NCI-H1417 (cell line): ENCODE measurements at places on chromosomes 7 and 10.

- DNase-seq = no peak
These were observed 34.0 kb upstream of the DNMBP start for GRCh38 chr10:100043796-100044195.

- DNase-seq = peak; percentile 94
These were observed 597.2 kb downstream of the TYW1 start for GRCh38 chr7:67593794-67594193.

- no peak for DNase-seq
These were observed 53.7 kb downstream of the PFKFB3 start for GRCh38 chr10:6256439-6256838.

DNA sequence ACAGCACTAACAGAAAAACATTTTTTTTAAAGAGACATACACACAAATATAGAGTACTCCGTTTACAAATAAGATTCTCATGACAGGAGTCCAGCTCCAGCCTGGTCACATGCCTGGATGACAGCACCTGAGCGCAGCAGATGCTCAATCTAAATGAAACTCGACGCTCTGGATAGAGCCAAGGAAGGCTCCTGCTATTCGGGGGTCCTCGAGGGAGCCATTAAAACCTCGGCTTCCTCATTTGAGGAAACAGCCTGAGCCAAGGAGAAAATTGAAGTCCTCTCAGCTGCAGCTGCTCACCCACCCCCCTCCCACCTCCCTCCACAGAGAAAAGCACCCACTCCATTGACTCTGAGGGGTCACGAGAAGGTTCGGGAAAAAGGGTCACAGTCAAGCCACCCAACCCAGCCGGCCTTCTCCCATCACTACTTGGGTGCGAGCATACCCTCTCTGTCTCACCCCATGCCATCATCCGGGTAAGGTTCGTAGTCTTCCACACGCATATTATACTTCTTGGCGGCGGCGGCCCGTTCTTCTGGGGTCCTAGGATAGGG, 673 bp downstream of the NDUFB8 start:
- no peak for DNase-seq

- DNase-seq = no peak
These were observed 808.5 kb upstream of the CELF2 start for GRCh38 chr10:10209167-10209566.

DNA sequence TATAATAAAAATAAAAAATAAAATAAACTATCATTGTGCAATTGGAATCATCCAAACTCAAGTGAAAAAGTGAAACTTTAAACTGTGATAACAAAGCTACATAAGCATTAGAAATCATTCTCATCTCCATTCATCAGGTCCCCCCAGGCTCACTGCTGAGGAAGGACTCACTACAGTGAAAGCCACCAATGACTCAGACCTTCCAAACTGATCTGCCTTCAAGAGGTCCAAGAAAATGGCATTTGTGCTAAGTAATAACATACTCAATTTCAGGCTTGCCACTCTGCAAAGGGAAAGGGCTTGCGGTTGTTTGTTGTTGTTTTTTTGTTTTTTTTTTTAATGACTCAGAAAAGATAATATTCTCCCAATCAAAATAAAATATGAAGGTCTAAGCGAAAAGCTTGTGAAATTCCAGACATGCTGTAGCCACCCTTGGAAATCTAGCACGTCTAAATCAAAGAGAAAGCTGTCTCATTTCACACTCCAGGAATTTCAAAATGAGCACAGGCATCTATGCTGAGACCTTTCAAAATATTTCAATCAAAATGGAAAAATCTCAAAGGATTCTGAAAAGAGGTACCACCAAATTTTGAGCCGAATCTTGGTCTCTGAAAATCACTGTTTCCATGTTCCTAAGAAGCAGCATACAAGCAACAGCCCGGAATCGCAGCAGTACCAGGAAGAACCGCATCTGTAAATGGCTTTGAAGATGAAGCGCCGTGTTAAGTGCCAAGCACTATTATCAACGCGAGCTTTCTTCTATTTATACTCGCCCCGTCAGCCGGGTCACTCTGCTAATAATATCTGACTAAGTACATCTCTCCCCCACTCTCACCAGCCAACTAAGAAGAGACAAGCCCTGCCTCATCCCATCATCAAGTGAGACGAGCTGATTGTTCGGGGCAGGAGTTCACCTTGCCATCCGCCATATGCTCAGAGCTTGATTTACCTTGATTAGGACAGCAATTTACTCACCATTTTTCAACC, 13.5 kb downstream of the SFMBT2 start:
- no peak for DNase-seq

DNA sequence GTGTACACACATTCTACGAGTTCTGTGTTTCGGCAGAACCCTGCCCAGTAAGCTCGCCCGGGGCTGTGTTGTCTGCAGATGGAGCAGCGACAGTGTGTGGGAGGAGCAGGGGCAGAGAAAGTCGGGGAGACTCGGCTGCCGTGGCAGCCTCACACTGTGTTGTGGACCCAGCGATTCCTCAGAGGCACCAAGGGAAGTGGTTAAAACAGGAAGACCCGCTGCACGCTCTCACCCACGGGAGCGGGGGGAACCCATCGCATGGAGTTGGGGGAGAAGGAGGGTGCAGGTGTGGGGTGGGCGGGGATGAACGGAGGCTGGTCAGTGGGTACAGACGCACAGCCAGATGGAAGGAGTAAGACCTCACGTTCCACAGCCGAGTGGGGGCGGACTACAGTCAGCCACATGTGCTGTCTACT, 250.2 kb downstream of the ELFN1 start:
- no peak for DNase-seq

- no peak for DNase-seq
These were observed 41.3 kb downstream of the CELF2 start for GRCh38 chr10:11058965-11059364.

DNA sequence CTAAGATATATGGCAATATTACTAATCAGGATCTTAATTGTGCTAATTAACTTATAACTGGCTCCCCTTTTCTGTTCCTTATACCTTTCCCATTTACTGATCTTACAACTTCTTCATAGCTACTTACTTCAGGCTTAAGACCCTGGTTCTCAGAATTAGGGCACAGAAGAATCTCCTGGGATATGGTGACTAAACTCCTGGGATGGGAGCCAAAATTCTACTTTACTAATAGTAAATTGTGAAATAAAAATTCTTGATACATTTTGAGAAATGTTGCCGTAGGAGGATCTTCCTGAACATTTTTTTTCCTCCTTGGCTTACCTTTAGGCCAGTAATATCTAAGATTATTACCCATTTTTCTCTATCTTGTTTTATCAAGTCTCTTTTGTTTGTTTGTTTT, 309.5 kb downstream of the ATRNL1 start:
- no peak for DNase-seq

DNA sequence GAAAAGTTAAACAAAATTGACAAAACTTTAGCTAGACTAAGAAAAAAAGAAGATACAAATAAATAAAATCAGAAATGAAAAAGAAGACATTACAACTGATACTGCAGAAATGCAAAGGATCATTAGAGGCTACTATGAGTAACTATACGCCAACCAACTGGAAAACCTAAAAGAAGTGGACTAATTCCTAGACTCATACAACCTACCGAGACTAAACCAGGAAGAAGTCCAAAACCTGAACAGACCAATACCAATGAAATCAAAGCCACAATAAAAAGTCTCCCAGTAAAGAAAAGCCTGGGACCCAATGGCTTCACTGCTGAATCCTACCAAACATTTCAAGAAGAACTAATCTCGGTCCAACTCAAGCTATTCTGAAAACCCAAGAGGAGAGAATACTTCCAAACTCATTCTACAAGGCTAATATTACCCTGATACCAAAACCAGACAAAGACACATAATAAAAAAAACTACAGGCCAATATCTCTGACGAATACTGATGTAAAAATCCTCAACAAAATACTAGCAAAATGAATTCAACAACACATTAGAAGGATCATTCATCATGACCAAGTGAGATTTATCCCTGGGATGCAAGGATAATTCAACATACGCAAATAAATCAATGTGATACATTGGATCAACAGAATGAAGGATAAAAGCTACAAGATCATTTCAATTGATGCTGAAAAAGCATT, 20.3 kb downstream of the ELAPOR2 start:
- peak; percentile 58 for DNase-seq

GRCh38 chr10:26235761-26236160, 19.2 kb downstream of the GAD2 start:
- no peak for DNase-seq

DNA sequence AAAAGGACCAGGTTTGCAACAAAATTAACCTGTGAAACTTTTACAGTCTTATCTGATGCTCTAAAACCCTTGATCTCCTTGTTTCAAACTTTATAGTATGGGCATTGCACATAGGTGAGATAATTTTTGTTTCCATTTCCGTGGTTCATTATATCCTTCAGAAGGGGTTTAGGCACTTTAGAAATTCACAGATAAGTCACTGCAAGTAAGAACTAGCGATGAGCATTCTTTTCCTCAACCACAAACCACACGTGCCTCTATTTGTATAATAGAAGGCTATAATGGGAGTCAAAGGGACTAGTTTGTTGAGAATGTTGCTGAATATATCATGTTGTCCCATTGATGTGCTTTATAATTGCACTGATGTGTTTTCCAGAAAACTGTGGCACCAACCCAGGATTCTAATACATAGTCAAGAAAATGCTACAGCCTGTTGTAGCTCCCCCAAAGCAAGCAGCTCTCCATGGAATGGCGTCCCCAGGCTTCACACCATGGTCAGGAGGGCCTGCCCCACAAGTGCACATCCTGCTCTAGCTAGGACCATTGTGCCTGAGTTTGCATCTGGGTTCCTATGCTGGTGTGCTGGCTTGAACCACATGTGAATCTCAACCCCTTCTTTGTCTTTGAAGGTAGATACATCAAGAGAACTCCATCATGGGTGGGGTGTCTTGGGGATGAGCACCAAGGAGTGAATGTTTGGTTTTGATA, 14.0 kb upstream of the ATXN7L1 start:
- no peak for DNase-seq

DNA sequence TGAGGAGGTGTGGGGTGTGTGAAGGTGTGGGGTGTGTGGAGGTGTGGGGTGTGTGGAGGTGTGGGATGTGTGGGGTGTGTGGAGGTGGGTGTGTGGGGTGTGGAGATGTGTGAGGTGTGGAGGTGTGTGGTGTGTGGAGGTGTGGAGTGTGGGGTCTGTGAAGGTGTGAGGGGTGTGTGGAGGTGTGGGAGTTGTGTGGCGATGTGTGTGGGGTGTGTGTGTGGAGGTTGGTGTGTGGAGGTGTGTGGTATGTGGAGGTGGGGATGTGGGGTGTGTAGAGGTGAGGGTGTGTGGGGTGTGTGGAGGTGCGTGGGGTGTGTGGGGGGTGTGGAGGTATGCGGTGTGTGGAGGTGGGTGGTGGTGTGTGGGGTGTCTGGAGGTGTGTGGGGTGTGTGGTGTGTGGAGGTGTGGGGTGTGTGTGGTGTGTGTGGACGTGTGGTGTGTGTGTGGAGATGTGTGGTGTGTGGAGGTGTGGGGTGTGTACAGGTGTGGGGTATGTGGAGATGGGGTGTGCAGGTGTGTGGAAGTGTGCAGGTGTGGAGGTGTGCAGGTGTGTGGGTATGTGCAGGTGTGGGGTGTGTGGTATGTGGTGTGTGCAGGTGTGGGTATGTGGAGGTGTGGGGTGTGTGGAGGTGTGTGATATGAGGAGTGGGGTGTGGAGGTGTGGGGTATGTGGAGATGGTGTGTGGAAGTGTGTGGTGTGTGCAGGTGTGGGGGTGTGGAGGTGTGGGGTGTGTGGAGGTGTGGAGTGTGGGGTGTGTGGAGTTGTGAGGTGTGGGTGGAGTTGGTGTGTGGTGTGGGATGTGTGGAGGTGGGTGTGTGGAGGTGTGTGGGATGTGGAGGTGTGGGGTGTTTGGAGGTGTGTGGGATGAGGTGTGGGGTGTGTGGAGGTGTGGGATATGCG, 34.5 kb downstream of the SPDYE17 start:
- no peak for DNase-seq
